ENCODE measurements at places on chromosomes 4 and X. TPM values are rescaled to one million over a fixed set of nuclear protein-coding genes. Genes with fewer than 3 reads are reported as not detected.

NAP1L5 gene
- total RNA-seq: 9.0 TPM

SPON2 gene
- 23.9 TPM for total RNA-seq

DNA sequence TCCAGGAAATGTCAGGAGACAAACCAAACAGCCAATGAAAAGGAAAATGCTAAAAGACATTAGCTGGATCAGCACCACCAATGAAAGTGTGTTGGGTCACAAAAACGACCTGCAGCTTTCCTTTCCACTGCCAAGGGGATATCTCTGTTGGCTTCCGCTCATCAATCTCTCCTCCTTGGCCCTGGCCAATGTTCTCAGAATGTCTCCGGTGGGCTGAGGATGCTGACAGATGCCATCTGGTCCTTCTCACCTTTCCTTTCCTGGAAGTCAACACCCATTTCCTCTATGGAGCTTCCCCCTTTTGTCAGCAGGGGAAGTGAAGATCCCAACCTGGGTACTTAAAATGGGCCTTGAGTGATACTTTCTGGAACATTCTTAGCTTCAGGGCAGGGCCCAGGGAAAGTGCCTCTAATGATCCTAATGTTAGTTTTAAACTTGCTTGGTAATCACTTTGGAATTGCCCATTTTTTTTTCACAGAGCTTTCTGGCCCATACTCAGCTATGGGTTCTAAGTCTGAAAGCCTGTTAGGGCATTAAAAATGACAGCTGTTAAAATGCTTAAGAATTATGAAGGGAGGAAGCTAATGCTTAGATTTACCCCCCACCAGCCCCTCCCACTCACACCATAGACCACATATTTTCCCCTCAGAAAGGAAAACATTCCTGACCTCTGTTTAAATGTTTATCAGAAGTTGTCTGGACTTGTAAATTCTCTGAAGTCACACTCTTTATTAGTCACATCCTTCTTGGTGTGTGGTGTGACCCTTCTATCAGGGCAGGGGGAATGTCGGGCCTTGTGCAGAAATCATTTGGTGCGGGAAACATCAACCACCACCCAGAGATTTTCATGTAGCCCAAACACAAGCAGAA lies 29.2 kb downstream of the IGFBP7 start:
- no peak overlapping the region for H3K27ac ChIP-seq
- no peaks in the 10 kb centered on the region for H3K4me1 ChIP-seq
- H3K4me3 ChIP-seq: no peak overlapping the region
- no peaks in the 10 kb centered on the region for H3K36me3 ChIP-seq

DNA sequence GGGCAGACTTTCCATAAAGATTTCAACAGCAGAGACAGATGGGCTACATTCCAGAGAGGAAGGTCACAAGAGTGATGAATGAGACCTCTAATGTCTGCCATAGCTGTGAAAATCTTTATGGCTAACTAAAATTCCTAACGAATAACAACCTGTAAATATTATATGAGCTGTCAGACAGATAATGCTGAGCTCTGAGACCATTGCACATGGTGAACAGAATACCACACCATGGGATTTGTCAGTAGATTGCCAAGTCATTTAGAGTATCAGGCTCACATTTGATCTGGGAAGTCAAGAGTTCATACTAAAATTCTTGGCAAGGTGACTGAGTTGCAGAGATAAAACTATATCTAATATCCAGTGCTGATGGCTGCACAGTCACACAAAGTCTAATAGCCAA lies 259.2 kb upstream of the FTHL17 start:
- no peak overlapping the region for H3K4me3 ChIP-seq
- H3K27ac ChIP-seq: no peak overlapping the region
- no peaks in the 10 kb centered on the region for H3K36me3 ChIP-seq
- H3K27me3 ChIP-seq: no peaks in the 10 kb centered on the region
- no peaks in the 10 kb centered on the region for H3K4me1 ChIP-seq
- no peak for DNase-seq

- no peaks in the 10 kb centered on the region for H3K27me3 ChIP-seq
- H3K4me3 ChIP-seq: no peak overlapping the region
- no peaks in the 10 kb centered on the region for H3K36me3 ChIP-seq
Measured at GRCh38 chrX:52933213-52933612, 25.1 kb downstream of the FAM156A start.

- H3K27me3 ChIP-seq: no peaks in the 10 kb centered on the region
- H3K4me1 ChIP-seq: no peaks in the 10 kb centered on the region
- H3K36me3 ChIP-seq: no peaks in the 10 kb centered on the region
- DNase-seq: no peak
- no peak overlapping the region for H3K27ac ChIP-seq
- H3K4me3 ChIP-seq: no peak overlapping the region
Measured at GRCh38 chr4:117417856-117418255, 332.5 kb upstream of the TRAM1L1 start.

DNA sequence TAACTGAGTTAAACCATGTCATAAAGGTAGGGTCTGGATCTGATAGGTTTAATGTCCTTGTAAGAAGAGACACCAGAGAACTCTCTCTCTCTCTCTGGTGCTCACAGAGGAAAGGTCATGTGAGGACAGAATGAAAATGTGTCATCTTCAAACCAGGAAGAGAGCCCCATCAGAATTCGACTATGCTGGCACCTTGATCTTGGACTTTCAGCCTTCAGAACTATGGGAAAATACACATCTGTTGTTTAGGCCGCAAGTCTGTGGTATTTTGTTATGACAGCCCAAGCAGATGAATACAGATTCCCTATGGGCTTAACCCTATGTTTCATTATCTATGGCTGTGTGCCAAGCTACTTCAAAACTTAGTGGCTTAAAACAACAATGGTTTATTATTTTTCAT lies 105.5 kb upstream of the DDIT4L start:
- no peaks in the 10 kb centered on the region for H3K27me3 ChIP-seq
- no peak for DNase-seq
- H3K4me1 ChIP-seq: no peaks in the 10 kb centered on the region
- no peak overlapping the region for H3K27ac ChIP-seq
- H3K36me3 ChIP-seq: no peaks in the 10 kb centered on the region

GRCh38 chr4:57445686-57446085 lies 335.5 kb upstream of the IGFBP7 start:
- H3K27ac ChIP-seq: no peak overlapping the region
- no peaks in the 10 kb centered on the region for H3K27me3 ChIP-seq
- no peaks in the 10 kb centered on the region for H3K4me1 ChIP-seq
- H3K36me3 ChIP-seq: no peaks in the 10 kb centered on the region
- no peak for DNase-seq
